A549 treated with AZD2906 at 1 μM for 4 hours (cell line): ENCODE measurements at places on chromosomes 3 and 15. TPM values are rescaled to one million over a fixed set of nuclear protein-coding genes. Genes with fewer than 3 reads are reported as not detected.

Gene GNL3
- total RNA-seq = 79.2 to 147 TPM (median 84.1 TPM) in 5 replicates

Gene PRR20G
- 1.4 to 2.8 TPM (median 2.6 TPM) in 5 replicates for total RNA-seq

Gene SLC38A3
- total RNA-seq = 0.03 to 0.15 TPM (median 0.13 TPM) in 4 of 5 replicates, not detected in the other

Gene RAB6B
- total RNA-seq = 1.4 to 3.1 TPM (median 2.6 TPM) in 5 replicates

Gene STAB1
- 0.07 to 0.18 TPM (median 0.16 TPM) in 5 replicates for total RNA-seq

Gene GP5
- total RNA-seq = 0.01 to 0.02 TPM in 2 of 5 replicates, not detected in the others

Gene DUOX1
- 0.05 TPM in 3 of 5 replicates, not detected in the others for total RNA-seq

Gene WDR93
- 0.13 to 0.25 TPM (median 0.21 TPM) in 5 replicates for total RNA-seq

Gene BOC
- 4.8 to 6.4 TPM (median 5.5 TPM) in 5 replicates for total RNA-seq

Gene LSMEM2
- total RNA-seq = 0.11 to 0.13 TPM in 2 of 5 replicates, not detected in the others

Gene MYRIP
- 0.05 TPM in 1 of 5 replicates, not detected in the others for total RNA-seq

Gene DALRD3
- total RNA-seq = 17.7 to 26.6 TPM (median 24.7 TPM) in 5 replicates
